ENCODE measurements at places on chromosomes 12 and 14.

DNA sequence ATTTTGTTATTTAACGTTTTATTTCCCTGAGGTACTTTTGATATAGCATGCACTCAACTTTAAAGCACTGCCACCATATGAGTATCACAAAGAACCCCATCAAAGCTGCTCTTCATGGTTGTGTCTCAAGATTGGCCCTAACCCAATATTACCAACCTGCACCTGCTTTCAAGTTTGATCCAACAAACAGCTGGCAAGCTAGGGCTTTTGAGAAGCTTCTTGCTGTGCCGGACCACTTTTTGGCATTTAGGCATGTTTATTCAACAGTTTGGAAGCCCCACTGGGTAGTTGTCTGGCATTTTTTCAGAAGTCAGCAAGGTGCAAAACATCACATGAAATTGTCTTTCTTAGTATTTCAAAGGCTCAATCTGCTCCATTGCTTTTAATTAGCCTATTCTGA, 137.2 kb upstream of the PLEKHA5 start:
- DNase-seq, result no peak

- DNase-seq, result peak; percentile 23
Observed at GRCh38 chr12:25712169-25712568, 159.1 kb upstream of the LMNTD1 start.

- DNase-seq, result peak; percentile 11
Observed at GRCh38 chr12:29110506-29111442, 38.3 kb upstream of the FAR2 start.

DNA sequence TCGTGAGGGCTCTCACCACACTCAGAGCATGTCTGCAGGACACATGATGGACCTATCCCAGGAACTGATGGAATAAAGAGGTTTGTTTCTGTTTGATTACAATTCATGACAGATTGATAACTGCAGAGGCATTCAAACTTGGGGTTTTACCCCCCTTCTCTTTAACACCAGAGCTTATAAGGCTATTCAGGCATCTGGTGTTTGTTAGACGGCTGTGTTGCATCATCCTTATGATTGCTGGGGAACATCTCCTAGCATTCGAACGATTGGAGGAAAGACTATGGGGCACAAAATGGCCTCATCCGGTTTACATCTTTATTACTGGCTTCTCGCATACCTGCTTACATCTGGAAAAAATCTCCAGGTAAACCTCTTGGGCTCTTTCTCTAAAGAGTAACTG, 191.8 kb downstream of the MSRB3 start:
- DNase-seq, result no peak

DNA sequence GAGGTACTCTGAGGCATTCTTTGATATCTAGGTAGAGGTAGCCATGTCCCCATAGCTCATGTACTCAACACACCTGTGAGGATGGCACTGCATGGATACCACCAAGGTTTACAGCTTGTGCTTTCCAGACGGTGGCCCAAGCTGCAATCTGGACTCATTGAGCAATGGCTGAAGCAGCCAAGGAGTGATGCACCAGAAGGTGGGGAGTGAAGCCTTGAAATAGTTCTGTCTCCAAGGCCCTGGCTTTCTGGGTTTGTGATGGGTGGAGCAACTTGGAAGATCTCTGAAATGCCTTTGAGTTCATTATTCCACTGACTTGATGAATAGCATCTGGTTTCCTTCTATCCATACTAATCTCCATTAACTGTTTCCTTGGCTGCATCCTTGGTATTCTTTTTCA, 290.0 kb upstream of the NOVA1 start:
- no peak for DNase-seq

DNA sequence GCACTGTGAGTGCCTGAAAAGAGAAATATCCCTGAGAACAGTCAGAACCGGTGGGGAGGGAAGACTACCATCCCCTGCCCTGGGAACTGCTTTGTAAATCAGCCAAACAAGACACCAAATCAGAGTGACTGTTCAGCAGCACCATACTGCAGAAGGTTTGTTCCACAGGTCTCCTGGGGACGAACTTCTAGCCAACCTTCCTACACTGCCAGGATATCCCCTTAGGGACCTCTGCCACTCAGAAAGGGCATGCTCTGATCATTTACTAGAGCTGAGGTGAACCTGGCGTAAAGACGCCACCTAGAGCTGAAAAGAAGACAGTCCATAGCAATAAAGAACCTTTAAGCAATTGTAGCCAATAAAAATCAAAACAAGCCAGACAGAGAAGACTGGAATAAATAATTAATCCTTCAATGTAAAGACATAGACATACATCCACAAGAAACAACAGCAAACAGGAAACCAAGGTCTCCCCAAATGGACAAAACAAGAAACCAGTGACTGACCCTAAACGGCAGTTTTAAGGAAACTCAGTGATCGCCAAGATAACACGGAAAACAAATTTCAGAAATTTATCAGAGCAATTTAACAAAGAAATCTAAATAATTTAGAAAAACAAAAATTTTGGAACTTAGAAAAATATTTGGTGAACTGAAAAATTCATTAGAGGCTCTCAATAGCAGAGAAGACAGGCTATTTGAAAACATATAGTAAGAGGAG, 228.1 kb upstream of the AMIGO2 start:
- peak; percentile 69 for DNase-seq

GRCh38 chr14:23528555-23528954, 23.0 kb downstream of the ZFHX2 start:
- no peak for DNase-seq

DNA sequence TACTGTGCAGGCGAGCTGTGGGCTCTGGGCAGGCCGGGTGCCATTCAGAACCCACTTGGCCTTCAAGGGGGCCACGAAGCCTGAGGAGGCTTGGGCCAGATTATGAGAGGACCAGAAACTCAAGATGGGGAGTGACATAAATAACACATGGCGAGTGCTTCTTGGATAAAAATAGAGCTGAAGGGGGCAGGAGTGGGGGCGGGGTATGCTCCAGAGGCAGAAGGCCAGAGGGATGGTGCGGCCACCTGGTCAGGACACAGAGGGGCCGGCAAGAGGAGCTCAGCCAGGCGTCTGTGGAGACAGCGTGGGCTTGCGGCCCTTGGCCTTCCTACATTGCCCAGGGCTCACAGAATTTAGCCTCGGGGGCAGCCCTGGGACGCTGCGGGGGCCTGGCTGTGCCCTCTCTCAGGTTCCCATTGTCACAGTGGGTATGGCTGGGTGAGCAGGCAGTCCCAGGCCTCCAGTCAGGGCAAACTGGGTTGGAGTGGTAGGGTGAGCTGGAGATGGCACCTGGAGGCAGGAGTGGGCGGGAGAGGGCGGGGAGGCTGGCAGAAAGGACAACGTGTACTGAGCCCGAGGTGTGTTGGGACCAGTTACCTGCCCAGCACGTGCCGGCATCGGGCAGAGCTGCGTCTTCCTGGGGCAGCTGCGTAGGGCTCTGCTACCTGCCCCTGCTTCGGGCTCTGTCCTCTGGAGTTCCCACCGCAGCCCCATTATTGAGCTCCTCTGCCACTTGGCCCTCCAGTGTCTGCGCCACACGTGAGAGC, 7.4 kb upstream of the SLC25A29 start:
- no peak for DNase-seq

GRCh38 chr12:108495823-108496579, 19.1 kb upstream of the FICD start:
- no peak for DNase-seq

- no peak for DNase-seq
Observed at GRCh38 chr12:8913702-8914032, 642 bp upstream of the PHC1 start.

DNA sequence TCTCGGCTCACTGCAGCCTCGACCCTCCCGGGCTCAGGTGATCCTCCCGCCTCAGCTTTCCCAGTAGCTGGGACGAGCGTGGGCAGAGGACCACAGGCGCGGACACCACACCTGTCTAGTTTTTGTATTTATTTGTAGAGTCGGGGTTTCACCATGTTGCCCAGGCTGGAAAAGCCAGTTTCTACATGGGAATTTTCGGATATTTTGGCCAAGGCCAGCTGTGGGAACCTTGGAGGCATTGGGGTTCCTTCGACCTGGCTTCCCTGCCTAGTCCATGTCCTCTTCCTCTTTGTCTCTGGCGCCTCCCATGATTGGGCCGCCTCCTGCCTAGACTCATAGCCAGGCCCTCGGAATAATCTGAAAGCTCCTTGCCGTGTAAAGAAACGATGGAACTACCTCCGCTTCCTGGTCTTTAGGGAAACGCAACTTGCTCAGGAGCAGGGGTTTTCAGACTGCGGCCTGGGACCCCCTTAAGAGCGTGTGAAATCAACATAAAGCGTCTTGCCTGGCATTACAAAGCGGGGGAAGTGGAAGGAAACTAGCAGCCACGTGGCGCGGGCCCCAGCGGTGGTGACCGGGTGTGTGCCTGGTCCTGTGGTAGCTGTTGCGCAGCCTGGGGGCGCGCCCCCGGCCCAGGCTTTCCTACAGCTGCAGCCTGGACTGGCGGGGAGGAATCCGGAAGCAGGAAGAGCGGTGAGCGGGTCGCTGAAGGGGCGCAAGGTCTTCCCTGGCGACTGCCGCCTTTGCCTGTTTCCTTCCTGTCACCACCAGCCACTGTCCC, 1.4 kb upstream of the HSP90AA1 start:
- DNase-seq, result peak; percentile 72

DNA sequence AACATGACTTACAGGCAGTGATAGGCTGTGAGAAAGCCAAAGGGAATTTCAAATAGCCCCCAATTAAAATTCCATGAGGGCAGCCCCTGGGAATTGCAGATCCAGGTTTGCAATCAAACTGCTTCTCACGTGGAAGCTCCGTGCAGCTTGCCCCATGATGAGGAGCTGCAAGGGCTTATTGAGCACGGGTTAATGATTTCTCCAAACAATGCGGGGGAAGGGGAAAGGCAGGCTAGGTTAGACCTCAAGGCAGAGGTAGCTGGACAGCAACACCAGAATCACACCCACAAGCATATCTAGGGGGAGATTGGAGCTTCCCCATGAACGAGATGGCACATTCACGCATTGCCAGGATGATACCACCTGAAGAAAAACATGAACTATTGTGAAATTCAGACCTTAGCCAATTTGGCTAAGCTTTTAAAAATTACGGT, 5.0 kb upstream of the DUSP6 start:
- no peak for DNase-seq

DNA sequence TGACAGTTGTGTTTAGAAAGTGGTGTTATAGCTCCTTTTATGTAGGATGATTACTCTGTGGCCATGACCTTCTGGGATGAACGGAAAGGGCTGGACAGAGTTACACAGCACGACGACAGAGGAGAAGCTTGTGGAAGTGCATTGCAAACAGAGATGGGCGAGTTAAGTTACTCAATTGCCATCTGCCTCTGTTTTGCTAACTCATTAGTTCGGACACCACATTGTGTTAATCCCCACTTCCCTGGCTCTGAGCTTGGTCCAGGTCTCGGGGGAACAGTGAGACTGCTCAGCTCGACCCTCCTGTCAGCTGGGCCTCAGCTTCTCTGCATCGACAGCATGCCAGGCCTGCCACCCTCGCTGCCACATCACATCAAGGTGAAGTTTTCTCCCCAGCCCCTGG, 408.0 kb downstream of the ZFP36L1 start:
- DNase-seq, result peak; percentile 80

DNA sequence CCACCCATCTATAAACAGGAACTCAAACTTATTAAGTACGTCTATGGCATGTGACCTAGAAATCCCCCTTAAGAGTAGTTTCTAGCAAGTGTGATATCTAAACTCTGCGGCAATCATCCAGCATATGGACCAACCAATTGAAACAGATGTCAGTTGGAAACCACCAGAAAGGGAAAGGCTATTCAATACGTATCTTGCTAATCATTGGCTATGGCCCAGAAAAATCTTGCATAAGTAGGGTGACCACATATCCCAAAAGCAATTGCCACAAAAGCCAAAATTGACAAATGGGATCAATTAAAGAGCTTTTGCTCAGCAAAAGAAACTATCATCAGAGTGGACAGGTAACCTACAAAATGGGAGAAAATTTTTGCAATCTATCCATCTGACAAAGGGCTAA, 24.2 kb downstream of the SYNJ2BP start:
- no peak for DNase-seq

GRCh38 chr12:42208574-42208973, 29.5 kb downstream of the YAF2 start:
- no peak for DNase-seq

DNA sequence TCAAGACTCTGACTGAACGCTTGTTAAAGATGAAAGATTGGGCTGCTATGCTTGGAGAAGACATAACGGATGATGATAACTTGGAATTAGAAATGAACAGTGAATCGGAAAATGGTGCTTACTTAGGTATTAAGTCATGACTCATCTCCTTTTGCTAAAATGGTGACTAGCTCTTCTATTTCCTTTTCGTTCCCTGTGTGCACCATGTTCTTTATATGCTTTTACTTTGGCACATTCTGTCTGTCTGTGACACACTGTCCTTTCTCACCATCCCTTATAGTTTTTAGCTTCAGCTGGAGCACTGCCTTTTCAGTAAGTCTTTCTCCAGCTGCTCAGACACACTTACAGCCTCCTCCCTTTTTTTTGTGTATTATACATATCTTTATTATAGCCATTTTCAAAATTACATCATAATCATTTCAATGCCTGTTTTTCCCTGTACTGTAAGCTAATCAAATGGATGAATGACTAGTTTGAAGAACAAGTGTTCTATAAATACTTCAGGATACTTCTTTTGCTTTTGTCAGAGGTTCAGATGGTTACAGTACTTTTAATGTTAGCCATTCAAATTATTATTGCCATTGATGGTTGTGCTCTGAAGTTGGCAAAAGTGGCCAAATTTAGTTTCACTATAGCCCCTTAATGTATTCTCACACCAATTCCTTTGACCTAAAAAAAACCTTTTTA, 68.6 kb downstream of the MIA2 start:
- DNase-seq, result no peak

DNA sequence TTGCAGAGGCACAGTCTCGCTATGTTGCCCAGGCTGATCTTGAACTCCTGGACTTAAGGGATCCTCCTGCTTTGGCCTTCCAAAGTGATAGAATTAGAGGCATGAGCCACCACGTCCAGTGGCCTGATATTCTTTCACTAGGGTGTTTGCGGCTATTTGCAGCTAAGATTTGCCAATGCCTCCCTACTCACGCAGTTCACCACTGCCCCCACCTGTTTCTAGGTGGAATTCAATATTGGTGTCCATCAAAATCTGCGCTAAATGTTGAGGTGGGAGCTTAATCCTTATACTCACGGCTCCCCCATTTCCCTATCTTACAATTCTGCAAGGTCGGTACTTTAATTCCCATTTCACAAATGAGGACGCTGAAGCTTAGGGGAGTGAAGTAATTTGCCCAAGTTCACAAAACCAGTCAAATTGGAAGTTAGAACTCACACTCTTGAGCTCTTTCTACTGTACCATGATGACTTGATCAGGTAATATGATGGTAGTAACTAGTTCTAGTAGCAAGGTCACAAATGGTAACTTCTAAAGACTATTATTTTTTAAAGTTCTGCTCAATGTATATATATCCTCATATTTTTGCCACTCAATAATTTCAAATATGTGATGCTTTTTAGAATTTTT, 22.1 kb upstream of the LRRC9 start:
- peak; percentile 55 for DNase-seq

DNA sequence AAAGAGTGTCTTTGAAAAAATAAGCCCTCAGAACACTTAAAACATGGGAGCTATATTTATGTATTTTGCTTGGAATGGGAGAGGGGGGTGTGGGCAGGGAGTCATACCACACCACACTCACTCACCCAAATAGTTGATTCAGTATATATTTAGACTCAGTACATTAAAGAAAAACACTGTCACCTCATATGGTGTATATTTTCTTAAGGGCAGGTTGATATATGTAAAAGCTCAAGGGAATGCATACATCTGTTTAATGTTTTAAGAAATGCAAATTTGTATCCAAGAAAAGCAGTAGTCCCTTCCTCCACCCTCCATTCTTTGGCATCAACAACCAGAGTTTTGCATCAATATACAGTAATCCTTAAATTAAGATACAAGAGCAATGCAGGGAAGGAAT, 1.4 kb downstream of the NFYB start:
- no peak for DNase-seq

GRCh38 chr14:93974833-93975232, 1.5 kb downstream of the ASB2 start:
- peak; percentile 82 for DNase-seq

All from inflammatory macrophage treated with lipopolysaccharide for 4 hours (primary cell).